ENCODE measurements at places on chromosomes 2 and 18. TPM values are rescaled to one million over a fixed set of nuclear protein-coding genes. Genes with fewer than 3 reads are reported as not detected.

Gene CRYBA2
- total RNA-seq: not detected

Gene MAP4K3
- 34.6 TPM for total RNA-seq

Gene SMCHD1
- total RNA-seq: 45.1 TPM

Gene STARD6
- not detected for total RNA-seq

Gene WDR12
- total RNA-seq: 135 TPM

Gene HNMT
- total RNA-seq: 1.3 TPM

Gene C2orf72
- 1.0 TPM for total RNA-seq

Gene GNLY
- total RNA-seq: not detected

DNA sequence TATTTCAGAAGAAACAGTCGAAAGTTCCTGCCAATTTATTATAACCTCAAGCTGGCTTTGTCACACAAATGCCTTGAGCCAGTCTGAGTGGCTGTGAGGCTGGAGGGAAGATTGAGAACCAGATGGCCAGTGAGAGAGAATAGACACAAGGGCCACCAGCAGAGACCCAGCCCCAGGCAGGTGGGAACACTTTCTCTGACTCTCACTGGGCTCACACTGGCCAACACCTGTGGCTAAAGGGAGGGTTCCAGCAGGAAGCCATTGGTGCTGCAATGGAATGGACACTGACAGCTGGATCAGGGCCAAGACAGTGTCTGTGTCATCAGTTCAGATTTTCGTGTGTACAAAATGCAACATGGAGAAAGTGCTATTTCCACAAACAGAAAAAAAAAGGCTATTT, 29.9 kb downstream of the LOXHD1 start:
- no peaks in the 10 kb centered on the region for H3K4me1 ChIP-seq
- H3K27me3 ChIP-seq: no peaks in the 10 kb centered on the region

DNA sequence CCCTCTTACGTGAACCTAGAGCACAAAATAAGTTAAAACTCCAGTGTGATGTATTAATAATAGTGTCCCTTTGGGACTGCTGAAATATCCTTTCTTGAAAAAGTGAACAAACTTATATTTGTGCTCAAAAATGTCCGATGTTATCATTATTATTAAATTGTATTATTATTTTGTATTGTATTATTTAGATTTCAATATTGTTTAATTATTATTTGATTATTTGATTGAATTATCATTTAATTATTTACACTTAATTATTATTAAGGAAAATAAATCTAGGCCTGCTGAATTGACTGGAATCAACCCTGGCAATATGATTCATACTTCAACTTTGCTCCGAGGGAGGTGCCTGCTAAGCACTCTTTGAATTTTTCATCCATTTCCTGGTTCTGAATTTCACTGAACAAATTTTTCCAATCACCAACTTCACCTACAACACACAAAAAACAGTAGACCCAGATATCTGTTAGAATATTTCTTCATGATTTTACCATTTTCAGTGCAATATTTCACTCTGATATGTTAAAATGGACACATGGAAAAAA, 10.9 kb upstream of the EIF2AK2 start:
- H3K27ac ChIP-seq: no peak overlapping the region
- no peak for DNase-seq
- H3K27me3 ChIP-seq: no peaks in the 10 kb centered on the region
- no peaks in the 10 kb centered on the region for H3K4me1 ChIP-seq
- no peak overlapping the region for H3K4me3 ChIP-seq
- peaks cover 16% of the 10 kb centered on the region for H3K36me3 ChIP-seq

- no peak for DNase-seq
- H3K4me1 ChIP-seq: peaks cover 4% of the 10 kb centered on the region
- H3K36me3 ChIP-seq: no peaks in the 10 kb centered on the region
- no peak overlapping the region for H3K27ac ChIP-seq
- no peaks in the 10 kb centered on the region for H3K27me3 ChIP-seq
- no peak overlapping the region for H3K4me3 ChIP-seq
These were observed 78.2 kb downstream of the RFTN2 start for GRCh38 chr2:197597166-197597565.

DNA sequence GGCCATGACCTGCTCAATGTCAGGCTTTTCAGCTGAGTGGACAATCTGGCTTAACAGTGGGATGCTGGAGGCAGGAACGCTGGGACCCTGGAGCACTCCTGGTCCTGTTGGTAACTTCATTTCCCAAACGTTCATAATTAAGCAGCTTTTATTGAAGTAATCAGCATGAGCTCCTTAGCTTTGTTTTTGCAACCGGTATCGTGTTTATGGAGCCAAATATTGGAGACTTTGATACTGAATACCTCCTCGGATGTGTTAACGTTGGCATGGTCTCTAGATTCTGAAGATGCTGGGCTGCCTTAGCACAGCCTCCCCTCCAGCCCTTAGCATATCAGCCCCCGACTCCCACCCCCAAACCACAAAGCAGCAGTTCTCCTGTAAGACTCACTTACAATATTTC, 60.7 kb downstream of the OSR1 start:
- H3K4me3 ChIP-seq: no peak overlapping the region
- no peaks in the 10 kb centered on the region for H3K27me3 ChIP-seq
- no peaks in the 10 kb centered on the region for H3K4me1 ChIP-seq
- H3K36me3 ChIP-seq: no peaks in the 10 kb centered on the region
- no peak for DNase-seq

GRCh38 chr2:29502460-29502911, 387.3 kb downstream of the CLIP4 start:
- no peaks in the 10 kb centered on the region for H3K36me3 ChIP-seq
- H3K27ac ChIP-seq: no peak overlapping the region
- no peak overlapping the region for H3K4me3 ChIP-seq
- H3K4me1 ChIP-seq: no peaks in the 10 kb centered on the region

DNA sequence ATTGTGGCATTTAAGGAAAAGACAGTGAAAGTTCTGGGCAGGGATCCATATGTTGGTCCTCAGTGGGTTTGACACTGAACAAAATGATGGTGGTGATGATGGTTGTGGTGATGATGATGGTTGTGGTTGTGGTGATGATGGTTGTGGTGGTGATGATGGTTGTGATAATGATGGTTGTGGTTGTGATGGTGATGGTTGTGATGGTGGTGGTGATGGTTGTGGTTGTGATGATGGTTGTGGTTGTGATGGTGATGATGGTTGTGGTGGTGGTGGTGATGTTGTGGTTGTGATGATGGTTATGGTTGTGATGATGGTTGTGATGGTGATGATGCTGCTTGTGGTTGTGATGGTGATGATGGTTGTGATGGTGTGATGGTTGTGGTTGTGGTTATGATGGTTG, 308.7 kb downstream of the AGAP1 start:
- H3K36me3 ChIP-seq: peaks cover 23% of the 10 kb centered on the region
- H3K27ac ChIP-seq: no peak overlapping the region
- no peak overlapping the region for H3K4me3 ChIP-seq
- H3K4me1 ChIP-seq: peaks cover 4% of the 10 kb centered on the region
- no peak for DNase-seq

GRCh38 chr2:27988306-27988705, 97.8 kb downstream of the BABAM2 start:
- H3K4me1 ChIP-seq: no peaks in the 10 kb centered on the region
- DNase-seq: no peak
- no peaks in the 10 kb centered on the region for H3K27me3 ChIP-seq
- no peaks in the 10 kb centered on the region for H3K36me3 ChIP-seq
- H3K27ac ChIP-seq: no peak overlapping the region
- H3K4me3 ChIP-seq: no peak overlapping the region

DNA sequence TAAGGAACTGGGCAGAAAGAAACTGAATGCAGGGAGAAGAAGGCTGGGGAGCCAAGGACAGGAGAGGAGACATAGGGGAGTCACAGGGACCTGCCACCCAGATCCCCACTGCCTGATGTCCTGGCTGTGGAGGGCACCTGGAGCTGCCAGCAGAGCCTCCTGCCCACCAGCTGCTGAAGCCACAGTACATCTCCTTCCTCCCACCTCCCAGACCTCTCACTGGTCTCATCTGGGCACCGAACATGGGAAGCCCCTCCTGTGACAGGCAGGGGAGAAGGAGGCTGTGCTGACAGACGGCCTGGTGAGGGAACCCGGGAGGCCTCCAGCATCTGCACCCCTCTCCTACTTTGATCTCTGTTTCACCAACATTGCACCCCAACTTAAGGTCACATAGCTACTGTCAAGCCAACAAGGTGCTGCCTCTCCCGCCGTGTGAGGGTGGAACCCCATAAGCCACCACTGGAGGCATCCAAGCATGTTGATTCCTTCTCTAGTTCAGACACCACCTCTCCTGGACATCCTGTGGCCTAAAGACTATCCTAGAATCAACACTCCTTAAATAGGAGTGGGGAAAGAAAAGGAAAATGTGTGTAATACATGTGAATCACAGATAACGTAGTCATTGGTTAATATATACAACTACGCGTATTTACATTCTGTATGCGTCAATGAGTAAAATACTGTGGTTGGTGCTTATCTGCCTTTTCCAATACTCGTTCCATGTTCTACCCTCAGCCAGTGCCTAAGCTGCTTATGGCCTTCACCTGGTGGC, 3.5 kb upstream of the RNPEPL1 start:
- H3K4me1 ChIP-seq: peaks cover 2% of the 10 kb centered on the region
- peaks cover 2% of the 10 kb centered on the region for H3K36me3 ChIP-seq
- H3K27me3 ChIP-seq: peaks cover 20% of the 10 kb centered on the region
- no peak overlapping the region for H3K27ac ChIP-seq
- no peak overlapping the region for H3K4me3 ChIP-seq

GRCh38 chr2:43408407-43409160, 182.2 kb upstream of the ZFP36L2 start:
- H3K4me3 ChIP-seq: no peak overlapping the region
- no peaks in the 10 kb centered on the region for H3K4me1 ChIP-seq
- H3K36me3 ChIP-seq: no peaks in the 10 kb centered on the region
- no peaks in the 10 kb centered on the region for H3K27me3 ChIP-seq
- H3K27ac ChIP-seq: no peak overlapping the region

DNA sequence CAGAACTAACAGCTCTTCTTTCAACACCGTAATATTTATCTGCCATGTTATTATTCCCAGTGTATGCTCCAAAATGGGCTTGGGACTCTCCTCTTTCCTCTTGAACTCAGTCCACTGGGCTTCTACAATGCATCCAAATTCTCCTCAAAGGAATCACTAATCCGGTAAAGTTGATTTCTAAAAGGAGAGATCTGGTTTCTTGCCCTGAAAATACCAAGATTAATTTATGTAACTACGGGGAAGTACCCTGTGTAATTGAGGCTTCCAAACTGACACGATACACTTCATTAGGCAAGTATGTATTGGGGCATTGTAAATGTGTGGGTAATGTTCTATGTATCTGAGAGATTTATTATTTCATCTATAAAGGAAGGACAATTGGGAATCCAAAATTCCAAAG, 5.7 kb downstream of the NCKAP5 start:
- no peaks in the 10 kb centered on the region for H3K36me3 ChIP-seq
- DNase-seq: no peak
- H3K4me1 ChIP-seq: no peaks in the 10 kb centered on the region

- H3K27me3 ChIP-seq: no peaks in the 10 kb centered on the region
- H3K36me3 ChIP-seq: no peaks in the 10 kb centered on the region
- DNase-seq: no peak
- H3K27ac ChIP-seq: no peak overlapping the region
- no peak overlapping the region for H3K4me3 ChIP-seq
- no peaks in the 10 kb centered on the region for H3K4me1 ChIP-seq
These were observed 24.3 kb upstream of the COPS8 start for GRCh38 chr2:237061356-237061755.

GRCh38 chr2:11177871-11178690, 22.8 kb downstream of the SLC66A3 start:
- H3K4me3 ChIP-seq: no peak overlapping the region
- no peaks in the 10 kb centered on the region for H3K27me3 ChIP-seq
- H3K27ac ChIP-seq: no peak overlapping the region
- no peaks in the 10 kb centered on the region for H3K36me3 ChIP-seq
- H3K4me1 ChIP-seq: no peaks in the 10 kb centered on the region

DNA sequence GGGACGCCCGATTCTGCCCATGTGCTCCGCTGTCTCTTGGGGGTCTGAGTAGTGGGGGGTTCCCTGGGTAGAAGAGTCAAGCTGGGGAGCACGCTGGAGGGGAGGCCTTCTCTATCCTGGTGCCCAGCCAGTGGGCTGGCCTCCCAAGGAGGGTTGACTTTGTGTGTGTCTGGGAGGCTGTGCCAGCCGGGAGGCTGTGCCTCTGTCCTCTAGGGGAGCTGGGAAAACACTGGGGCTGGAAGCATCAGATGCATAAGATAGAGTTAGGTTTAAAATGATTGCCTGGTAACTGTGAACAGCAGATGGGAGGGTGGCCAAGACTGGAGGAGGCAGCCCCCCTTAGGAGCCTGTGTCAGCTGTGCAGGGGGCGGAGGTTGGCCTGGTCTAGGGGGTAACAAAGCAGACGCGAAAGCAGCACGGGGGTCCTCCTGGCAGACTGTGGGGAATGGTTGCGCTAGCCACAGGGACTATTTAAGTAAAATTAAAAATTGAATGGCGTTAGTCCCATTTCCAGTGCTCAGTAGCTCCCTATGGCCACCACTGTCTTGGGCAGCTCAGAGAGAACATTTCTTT, 1.3 kb downstream of the ING5 start:
- H3K4me3 ChIP-seq: peak overlapping the region; percentile 87
- H3K36me3 ChIP-seq: peaks cover 44% of the 10 kb centered on the region
- DNase-seq: no peak
- no peaks in the 10 kb centered on the region for H3K4me1 ChIP-seq
- no peaks in the 10 kb centered on the region for H3K27me3 ChIP-seq
- H3K27ac ChIP-seq: no peak overlapping the region

GRCh38 chr2:120220756-120221155, 2.4 kb downstream of the TMEM185B start:
- peaks cover 25% of the 10 kb centered on the region for H3K36me3 ChIP-seq
- DNase-seq: no peak
- no peak overlapping the region for H3K27ac ChIP-seq
- H3K4me1 ChIP-seq: no peaks in the 10 kb centered on the region
- no peak overlapping the region for H3K4me3 ChIP-seq

DNA sequence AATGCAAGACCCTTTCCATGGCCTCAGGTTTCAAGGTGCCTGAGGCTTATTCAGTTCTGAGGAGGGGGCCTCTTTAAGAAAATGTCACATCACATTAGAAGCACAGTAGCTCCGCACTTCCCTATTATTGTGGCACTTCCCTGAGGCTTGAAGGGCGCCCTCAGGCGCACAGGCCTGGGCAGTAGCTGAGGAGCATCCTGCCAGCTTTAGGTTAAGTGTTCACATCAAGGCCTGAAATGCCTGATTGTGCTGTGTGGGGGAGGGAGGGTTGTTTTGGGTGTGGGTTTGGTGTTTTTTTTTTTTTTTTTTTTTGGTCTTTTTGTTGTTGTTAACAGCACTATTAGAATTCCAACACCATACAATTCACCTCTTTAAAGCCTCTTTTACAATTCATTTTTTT, 107.9 kb downstream of the CABLES1 start:
- peaks cover 54% of the 10 kb centered on the region for H3K36me3 ChIP-seq
- DNase-seq: peak; percentile 62
- H3K4me1 ChIP-seq: no peaks in the 10 kb centered on the region
- H3K27me3 ChIP-seq: no peaks in the 10 kb centered on the region
